Stimulated activated naive B cell treated with anti-CD40 and anti-IgM and Interleukin-4, amounts not matched to agents 10 μg/mL and 1 μg/mL and 100 μg/mL, for 72 hours (primary cell): ENCODE measurements at places on chromosomes 4 and X.

DNA sequence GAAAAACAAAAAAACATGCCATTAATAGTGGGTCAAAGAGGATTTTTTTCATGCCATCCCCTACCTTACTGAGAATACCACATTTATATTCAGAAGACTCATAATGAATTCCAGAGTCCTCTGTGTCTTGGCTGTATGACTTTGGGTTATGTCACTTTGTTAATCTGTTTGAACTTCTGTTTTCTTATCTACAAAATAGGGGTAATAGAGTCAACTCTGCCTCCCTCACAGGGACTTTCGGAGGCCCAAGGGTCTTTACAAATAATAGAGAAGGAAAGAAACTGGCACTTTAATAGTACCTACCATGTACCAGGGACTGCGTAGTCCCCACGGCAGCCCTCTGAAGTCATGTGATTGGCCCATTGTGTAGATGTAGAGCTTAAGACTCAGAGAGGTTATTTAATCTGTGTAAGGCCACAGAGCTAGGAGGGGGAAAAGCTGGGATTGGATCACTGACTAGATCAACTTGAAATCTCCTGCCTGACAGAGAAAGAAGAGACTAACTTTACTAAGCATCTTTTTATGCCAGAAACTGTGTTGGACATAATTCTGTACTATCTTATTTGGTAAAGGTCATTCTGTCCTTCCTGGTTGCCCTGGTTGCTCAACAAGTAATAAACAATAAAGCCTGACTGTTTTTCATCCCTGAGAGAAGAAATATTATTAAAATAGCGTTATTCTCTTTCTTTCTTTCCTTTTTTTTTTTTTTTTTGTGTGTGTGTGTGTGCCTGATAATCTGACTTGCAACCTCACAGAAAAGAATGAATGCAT is 59.6 kb downstream of the NFKB1 start:
- no peak for DNase-seq

DNA sequence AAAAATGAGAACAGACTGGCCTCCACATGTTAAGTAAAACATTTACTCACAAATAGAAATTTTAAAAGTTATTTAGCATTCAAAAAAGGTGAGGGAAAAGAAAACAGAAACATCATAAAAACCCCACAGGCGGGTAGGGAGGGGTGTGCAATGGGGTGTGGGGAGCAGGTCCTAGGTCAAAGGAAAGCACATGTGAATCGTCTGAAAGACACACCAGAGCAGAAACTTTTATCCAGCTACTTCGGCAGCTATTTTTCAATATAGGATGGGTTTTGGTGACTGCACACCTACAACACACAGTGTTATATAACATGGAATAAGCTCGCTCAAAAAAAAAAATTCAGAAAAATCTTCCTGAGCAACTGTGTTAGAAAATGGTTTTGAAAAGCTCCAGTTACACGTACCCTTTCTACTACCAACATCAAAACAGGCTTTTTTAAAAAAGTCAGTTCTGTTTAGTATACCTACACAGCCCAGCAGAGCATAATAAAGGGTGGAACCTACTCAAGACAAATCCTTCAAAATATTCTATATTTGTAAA is 1.6 kb downstream of the OTUD4 start:
- peak; percentile 19 for DNase-seq

DNA sequence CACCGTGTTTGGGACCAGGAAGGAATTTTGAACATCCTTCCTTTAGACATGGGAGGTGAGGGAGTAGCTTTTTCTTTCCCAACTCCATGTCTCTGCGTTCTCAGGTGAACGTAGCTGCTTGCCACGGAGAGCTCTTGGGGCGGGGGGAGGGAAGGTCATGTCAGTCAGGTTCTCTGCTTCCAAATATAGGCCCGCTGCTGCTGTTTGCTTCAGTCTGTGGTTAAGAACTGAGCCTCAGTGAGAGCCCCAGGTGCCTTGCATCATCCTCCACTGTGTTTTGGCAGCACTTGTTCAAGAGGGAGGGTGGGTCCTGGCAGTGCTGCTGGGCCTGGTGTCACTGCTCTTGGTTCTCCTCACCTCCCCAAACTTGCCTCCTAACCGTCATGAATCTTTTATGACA is 46.5 kb downstream of the HADH start:
- DNase-seq, result peak; percentile 5

- DNase-seq, result no peak
Observed at GRCh38 chrX:149493567-149494562, 11.2 kb downstream of the IDS start.

- DNase-seq, result no peak
Observed at GRCh38 chr4:114562176-114562904, 36.3 kb upstream of the UGT8 start.

- no peak for DNase-seq
Observed at GRCh38 chr4:99209671-99210070, 9.4 kb downstream of the ADH6 start.
